ENCODE measurements at places on chromosomes 3 and 15. TPM values are rescaled to one million over a fixed set of nuclear protein-coding genes. Genes with fewer than 3 reads are reported as not detected.

- peak; percentile 94 for DNase-seq
Measured at GRCh38 chr3:115989684-115990421, 366.5 kb downstream of the GAP43 start.

GRCh38 chr3:166569589-166569988 lies 732.4 kb upstream of the BCHE start:
- peak; percentile 22 for DNase-seq

DNA sequence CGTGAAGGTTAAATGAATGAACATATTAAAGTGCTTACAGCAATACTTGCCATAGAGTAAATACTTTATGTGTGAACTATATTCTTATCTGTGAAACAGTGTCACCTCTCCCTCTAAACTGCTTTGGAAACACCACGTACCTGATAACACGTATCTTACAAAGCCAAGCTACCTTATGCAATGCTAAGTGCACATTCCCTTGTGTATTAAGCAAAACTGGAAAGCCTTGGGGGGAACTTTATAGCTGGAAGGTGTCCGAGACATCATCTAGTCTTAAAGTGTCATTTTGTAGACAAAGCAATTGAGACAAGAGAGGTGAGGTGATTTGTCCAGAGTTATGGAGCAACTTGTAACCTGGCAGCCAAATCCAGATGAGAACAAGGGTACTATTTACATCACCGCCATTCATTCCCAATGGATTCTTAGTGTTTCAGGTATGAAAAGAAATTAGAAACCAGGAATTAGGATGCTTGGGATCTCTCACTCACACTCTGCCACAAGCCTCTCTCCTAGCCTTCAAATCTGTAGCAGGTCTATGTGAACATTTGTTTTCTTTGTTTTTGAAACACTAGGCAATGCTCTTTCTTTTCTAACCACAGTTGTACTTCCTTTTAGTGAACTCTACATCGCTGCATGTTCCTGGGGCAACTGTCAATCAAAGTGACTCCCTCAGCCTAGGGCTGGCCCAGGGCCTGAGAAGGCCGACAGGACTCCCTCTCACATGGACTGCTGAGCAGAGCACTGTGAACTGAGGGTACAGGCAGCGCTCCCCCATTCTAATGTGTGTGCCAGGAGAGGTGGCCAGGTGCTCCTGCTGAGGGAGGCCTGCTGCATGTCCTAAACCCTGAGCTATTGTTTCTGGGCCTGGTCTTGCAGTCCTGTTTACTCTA lies 13.9 kb upstream of the MGLL start:
- DNase-seq = no peak

DNA sequence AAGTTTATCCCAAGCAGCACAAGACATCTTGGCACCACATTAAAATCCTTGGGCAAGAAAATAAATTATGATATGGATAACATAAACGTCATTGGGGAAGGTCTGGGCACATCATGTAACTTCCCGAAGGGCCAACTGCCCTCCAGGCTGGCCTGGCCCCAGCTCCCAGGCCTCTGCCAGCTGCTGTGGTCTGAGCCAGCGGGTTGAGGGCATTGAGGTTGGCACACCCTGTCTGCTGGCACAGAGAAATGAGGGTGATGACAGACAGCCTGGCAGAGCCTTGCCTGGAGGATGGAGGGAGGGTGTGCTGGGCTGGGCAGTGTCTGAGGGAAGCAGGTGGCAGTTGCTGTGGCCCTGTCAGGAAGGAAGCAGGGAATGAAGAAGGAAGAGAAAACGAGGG lies 3.3 kb upstream of the RBSN start:
- DNase-seq = peak; percentile 72

GRCh38 chr15:42147431-42147735 lies 9.1 kb downstream of the PLA2G4F start:
- no peak for DNase-seq

DNA sequence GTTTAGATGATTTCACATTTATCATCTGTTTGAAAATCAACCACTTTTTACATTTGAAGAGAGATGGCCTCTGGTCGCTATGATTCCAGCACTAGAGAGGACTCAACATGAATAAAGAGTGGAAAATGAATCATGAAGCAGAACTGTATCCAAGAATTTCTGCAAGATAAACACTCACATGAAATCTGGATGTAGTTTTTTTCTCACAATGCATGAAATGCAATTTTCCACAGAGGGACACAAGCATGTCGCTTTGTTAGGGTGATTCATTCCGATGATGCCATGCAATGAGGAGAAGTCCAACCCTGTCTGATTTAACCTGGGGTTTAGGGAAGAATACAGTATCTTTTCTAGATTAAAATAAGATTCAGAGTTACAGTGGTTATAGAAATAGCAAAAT lies 50.4 kb upstream of the ADCY5 start:
- DNase-seq = peak; percentile 52

DNA sequence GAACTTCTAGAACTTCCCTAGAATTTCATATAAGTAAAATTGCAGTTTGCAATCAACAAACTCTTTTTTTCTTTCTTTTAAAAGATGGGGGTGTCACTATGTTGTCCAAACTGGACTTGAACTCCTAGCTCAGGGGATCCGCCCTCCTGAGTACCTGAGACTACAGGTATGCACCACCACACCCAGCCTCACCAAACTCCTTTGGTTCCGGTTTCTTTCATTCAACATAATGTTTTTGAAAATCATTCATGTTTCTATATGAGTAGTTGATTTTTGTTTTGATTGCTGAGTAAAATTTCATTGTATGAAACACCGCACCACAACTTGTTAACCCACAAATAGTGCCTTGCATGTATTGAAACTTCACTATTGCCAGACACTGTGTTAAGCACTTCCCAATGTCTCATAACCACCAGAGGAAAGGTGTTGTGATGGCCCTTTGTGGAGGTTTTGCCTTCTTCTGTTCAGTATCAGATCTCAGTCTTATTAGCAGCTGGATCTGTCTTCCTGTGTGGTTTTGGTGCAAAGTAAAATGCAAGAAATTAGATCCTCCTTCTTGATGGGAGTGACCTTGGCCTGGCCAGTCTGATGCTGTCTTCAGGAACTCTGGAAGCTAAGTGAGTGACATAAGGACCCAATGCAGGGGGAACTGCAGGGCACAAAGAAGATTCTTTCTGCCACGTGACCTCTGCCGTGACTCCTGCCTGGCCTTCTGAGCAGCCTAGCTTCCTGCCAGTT lies 78.8 kb upstream of the UBE2E1 start:
- DNase-seq = no peak

GRCh38 chr15:89364341-89364740 lies 29.7 kb upstream of the POLG start:
- DNase-seq = no peak

DNA sequence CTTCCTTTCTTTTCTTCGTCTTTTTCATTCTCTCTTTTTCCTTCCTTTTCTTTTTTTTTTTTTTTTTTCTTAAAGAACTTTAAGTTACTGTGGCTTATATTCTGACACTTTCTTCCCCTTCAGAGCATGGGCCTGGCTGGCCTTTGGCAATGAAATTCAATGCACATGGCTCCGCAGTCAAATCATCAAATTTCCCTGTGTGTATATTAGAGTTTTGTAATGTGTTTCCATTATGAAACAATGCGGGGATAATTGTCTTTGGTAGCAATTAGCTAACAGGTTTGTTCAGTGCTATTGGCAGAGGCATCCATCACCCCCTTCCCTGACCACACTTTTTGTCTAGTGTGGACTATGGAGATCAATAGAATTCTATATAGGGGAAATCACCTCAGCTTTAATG lies 80.5 kb downstream of the CDIN1 start:
- no peak for DNase-seq

GRCh38 chr3:147210676-147211075 lies 195.7 kb downstream of the ZIC4 start:
- no peak for DNase-seq

DNA sequence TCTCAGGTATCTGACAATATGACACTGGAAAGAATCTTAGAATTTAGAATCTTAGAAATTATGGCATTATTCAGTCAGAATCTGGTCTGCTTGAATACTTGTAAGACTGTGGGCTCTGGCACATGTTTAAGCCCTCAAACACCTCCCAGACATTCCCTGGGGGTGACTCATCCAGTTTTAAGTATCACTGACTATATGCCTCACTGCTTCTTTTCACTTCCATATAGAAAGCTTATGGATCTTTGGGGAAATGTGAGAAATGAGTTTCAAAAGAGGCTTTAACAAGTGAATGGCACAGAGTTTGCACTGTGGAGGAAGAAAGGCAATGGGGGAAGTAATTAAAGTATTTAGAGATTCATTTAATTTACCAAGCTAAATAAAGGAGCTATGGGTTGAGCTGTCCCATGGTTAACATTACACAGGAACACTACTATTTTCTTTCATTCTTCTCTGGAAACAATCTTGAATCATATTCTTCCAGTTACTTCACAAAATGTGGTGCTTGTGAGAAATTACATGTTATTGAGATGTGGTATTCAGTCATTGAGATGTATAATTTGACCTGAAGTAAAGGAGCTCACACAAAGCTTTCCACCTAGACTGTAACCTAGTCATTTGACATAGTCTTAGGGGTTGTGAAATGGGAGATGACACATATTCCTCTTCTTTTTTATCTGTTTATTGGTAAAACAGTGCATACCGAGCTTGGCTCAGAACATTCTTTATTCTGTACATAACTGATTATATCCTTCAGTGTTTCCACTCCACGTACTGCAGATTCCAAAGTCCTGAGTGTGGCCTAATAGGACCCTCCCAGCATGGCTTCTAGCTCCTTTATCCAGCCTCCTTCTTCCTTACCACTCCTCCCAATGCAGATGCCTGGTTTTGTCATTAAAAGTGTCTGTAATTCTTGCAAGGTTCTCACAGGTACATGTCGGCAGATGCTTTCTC lies 544.6 kb upstream of the NECTIN3 start:
- DNase-seq = peak; percentile 98

DNA sequence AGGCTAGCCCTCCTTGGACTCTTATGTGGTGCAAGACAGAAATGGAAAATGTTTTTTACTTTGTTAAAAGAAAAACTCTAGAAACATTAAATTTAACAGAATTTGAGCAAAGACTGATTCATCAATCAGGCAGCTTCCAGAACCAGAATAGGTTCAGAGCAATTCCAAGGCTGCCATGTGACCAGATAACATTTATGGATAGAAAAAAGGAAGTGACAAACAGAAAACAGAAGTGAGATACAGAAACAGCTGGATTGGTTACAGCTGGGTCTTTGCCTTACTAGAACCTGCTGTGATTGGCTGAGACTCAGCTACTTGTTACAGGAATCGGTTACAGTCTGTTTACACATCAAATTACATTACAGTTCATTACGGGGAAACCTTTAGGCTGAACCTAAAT lies 22.5 kb upstream of the OTOL1 start:
- no peak for DNase-seq

DNA sequence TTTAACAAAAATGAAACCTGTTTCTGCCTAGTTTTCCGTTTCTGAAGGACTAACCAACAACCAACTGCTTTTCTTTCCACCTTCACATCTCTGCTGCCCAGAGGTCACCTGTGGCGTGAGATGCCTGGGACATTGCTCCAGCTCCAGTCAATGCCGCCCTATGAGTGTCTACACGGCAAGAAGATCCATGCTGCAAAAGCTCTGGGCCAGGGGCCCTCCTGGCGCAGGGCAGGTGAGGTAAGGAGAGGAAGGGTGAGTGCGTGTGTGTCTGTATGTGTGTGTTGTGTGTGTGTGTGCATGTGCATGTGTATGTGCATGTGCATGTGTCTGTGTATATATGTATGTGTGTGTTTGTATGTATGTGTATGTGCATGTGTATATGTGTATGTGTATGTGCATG lies 131.4 kb downstream of the NSMCE3 start:
- no peak for DNase-seq

DNA sequence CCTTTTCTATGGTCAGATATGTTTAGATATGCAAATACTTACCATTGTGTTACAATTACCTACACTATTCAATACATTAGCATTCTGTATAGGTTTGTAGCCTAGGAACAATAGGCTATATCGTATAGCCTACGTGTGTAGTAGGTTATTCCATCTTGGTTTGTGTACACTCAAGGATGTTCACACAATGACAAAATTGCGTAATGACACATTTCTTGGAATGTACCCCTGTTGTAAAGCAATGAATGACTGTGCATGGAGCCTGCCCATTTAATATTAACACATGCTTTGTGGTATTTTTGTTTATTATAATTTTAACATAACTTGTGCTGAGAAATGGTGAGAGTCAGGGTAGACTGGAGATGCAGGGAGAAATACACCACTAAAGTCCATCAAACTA lies 154.9 kb downstream of the LEKR1 start:
- peak; percentile 3 for DNase-seq

GRCh38 chr15:84934942-84935729 lies 46.5 kb upstream of the PDE8A start:
- DNase-seq = no peak

DNA sequence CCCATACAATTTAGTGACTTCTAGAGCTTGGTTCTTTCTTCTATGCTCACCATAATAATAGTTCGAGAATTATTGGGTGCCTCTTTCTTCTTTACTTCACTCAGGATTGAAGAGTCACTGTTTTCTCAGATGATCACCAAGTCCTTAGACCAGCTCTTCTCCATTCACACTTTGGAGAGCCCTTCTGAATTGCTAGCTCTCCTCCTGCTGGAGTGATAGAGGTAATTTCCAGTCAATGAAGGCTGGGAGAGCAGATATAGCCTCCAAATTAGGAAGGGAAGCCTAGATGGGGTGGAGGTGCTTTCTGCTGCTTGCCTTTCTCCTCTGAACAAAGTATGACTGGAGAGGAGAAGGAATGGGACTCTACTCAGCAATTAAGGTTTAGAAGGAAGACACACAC lies 10.7 kb upstream of the BBX start:
- DNase-seq = no peak

GRCh38 chr3:179970746-179971145 lies 66.0 kb downstream of the PEX5L start:
- DNase-seq = no peak

MEGF11 gene
- under 0.01 TPM for total RNA-seq

USP50 gene
- not detected for total RNA-seq

TERC gene
- total RNA-seq = 210 TPM

PLSCR4 gene
- 36.7 TPM for total RNA-seq

MEIS2 gene
- total RNA-seq = 31.0 TPM

SCAANT1 gene
- 1.7 TPM for total RNA-seq

UBA3 gene
- total RNA-seq = 93.3 TPM

AMT gene
- 2.6 TPM for total RNA-seq

ACP3 gene
- 3.5 TPM for total RNA-seq

PRKCI gene
- total RNA-seq = 80.3 TPM

BNC1 gene
- 7.7 TPM for total RNA-seq

All from fibroblast of lung (primary cell).